NCI-H1048 (cell line): ENCODE measurements at places on chromosomes 11 and 22.

DNA sequence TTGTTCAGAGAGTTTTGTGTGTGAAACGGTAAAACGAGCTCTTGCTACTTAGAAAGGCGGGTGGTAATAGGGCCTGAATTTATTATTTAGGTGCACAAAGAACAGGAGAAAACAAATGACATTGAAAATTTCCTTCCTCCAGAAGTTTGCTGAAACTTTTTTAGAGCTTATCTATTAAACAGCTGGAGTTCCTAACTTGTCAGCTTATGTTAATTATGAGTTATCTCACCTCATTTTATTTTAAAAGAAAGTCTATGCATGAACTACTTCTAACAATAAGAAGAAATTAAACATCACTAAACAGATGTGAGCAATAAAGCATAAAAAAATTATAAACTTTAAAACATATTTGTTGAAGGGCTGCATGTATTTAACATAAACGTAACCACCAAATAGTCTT is 373.9 kb upstream of the ANO3 start:
- no peak for DNase-seq

DNA sequence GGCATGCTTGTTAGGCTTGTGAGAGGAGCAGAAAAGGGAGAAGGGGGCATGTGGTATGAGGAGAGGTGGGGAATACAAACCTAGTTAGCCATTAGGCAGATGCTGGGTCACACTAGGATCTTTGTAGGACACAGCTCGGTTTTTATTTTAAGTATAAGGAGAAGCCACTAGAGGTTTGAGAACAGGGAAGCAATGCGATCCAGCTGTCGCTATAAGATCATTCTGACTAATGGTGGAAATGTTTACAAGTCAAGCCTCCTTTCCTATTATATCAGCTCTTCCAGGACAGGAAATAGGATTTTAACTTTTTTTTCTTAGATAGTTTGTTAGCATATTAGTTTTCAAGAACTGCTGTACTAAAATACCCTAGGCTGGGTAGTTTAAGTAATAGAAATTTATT is 609.9 kb downstream of the INSC start:
- no peak for DNase-seq

DNA sequence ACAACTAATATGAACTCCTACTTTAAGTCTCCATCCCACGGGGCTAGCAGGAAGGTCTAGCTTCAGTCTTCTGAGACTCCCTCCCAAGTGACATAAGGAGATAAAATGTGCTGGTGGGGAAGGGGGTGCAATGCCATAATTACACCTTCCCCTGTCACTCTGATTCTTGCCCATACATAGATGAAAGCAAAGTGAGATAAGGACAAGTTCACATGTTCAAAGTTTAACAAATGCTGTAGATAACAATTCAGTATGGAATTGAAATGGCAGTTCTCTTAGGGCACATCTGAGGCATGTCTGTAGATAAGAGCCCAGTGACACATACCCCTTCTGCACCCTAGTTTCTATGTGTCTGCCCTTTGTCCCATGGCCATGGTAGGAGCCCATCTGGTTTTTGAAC is 38.2 kb upstream of the PANX1 start:
- DNase-seq = no peak

GRCh38 chr11:2464451-2465165 is 19.8 kb downstream of the KCNQ1 start:
- no peak for DNase-seq

- DNase-seq = no peak
Measured at GRCh38 chr11:100735949-100736675, 49.0 kb downstream of the ARHGAP42 start.
